ENCODE measurements at places on chromosomes 3 and 15.

GRCh38 chr3:46912986-46913385 is 35.5 kb downstream of the PTH1R start:
- DNase-seq: no peak

DNA sequence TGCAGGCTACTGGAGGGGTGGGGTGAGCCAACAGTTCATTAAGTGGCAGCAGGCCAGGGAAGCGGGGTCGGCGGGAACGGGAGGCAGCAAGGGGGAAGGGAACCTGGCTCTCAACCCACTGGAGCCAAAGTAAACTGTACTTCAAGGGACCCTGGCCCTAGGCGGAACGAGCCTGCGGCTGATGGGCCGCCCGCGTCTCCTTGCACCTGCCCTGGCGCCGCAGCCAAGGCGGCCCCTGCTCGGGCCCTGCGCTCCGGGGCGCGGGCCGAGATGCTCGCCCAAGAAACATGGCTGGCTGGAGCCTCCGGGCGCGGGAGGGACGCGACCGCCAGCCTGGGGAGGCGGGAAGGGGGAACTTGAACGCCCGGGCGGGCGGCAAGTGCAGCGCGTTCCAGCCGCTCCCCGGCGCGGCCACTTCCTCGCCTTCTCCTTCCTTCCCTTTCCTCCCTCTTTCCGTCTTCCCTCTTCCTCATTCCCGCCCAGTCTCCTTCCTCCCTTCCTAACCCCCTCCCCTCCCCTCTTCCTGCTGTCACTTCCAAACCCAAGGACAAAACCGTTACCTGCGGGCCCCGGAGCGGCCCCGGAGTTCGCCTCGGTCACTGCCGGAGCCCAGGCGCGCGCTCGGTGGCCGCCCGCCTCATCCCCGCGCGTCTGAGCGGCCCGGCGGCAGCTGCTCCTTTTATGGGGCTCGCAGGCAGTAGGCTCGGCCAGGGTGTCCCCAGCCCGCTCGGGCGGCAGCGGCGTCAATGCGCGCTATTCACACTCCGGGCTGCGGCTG is 489.7 kb downstream of the MAGI1 start:
- DNase-seq: peak; percentile 19

DNA sequence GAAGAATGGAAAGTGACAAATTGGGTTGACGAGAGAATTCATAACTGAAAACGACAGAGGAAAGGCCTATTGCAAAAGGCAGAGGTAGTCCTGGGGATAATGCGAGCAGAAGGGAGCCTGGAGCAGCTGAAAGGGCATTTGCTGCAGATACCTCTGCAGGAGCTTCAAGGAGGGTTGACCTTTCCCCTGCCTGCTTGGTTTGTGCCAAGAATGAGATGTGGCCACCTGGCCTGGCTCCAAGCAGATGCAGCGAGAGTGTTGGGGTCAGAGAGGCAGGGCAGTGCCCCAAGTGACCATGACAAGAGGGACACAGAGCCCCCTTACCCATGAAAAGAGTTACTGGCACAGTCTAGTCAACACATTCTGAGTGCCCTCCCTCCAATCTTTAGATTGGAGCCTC is 43.5 kb downstream of the SLC41A3 start:
- no peak for DNase-seq

GRCh38 chr3:193620650-193621049 is 27.6 kb downstream of the OPA1 start:
- DNase-seq: no peak

- peak; percentile 30 for DNase-seq
Measured at GRCh38 chr15:71679793-71680353, 130.5 kb upstream of the NR2E3 start.

DNA sequence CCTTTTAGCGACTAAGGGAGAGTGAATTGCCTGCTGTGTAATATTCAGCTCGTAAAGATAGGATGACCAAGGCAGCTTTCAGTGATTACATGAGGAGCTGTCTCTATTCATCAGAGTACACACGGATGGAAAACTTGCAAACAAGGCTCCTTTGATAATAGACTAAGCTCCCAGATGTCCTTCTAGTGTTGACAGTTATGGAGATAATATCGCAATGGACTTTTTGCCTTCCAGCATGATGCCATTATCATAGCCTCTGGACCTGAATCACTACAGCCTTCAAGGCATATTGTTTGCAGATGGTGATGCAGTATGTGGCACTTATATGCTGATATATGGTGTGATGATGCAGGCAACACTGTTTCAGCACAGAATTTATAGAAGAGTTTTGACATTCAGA is 93.9 kb downstream of the ECT2 start:
- DNase-seq: no peak

DNA sequence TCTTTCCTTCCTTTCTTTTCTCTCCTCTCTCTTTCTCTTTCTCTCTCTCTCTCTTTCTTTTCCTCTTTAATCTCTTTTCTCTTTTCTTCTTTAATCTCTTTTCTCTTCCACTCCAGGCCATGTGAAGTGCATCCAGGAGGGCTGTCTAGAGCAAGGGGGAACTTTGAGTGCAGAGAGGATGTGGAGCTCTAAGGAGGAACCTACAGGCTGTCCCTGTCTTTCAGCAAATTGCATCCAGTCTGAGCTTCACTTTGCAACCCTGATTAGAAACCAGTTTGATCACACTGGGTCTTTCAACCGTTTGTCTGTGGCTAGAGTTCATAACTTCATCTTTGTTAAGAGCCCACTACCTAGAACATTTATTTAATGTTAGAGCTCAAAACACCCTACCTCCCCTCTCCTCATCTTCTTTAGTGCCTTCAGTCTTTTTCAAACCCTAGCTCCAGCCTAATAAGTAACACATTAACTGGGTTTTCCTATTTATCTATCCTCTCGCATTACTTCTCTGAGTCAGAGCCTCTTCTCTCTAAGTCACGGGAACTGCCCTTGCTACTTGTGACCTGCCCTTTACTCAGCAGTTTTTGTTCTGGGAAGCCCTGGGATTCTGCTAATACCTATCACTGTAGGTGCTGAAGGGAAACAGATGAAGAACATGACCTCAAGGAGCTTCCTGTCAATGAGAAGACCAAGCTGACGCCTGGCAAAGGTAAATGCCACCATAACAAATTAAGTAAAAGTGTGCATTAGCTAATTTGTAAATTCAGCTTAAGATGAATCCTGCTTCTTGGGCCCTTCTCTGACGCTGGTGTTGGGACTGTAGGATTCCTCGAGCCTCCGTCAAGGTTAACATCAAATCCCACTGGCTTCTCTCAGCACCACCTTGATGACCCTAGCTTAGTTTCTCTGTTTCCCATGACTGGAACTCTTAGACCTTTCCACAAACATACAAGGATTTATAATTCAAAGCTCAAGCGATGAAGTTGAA is at the start of gene GCNT3:
TSS of gene GCNT3 (plus strand) at position 508 of the 985 bp plus-strand sequence. CDS start 6,456 bp downstream, outside the sequence.
- no peak for DNase-seq

GRCh38 chr3:14549256-14549919 is 9.2 kb upstream of the GRIP2 start:
- DNase-seq: no peak

GRCh38 chr3:162677475-162677874 is 1180.9 kb downstream of the OTOL1 start:
- no peak for DNase-seq

- no peak for DNase-seq
Measured at GRCh38 chr3:38662544-38662943, 13.1 kb upstream of the SCN5A start.

GRCh38 chr15:37652646-37653417 is 281.6 kb upstream of the TMCO5A start:
- DNase-seq: no peak

GRCh38 chr15:90892023-90892422 is 7.7 kb downstream of the FES start:
- DNase-seq: no peak

- no peak for DNase-seq
Measured at GRCh38 chr15:75704618-75705017, 8.0 kb downstream of the CSPG4 start.

GRCh38 chr3:115239717-115240116 is 92.6 kb upstream of the ZBTB20 start:
- DNase-seq: peak; percentile 51

GRCh38 chr3:55576621-55577388 is 89.7 kb upstream of the WNT5A start:
- DNase-seq: no peak

DNA sequence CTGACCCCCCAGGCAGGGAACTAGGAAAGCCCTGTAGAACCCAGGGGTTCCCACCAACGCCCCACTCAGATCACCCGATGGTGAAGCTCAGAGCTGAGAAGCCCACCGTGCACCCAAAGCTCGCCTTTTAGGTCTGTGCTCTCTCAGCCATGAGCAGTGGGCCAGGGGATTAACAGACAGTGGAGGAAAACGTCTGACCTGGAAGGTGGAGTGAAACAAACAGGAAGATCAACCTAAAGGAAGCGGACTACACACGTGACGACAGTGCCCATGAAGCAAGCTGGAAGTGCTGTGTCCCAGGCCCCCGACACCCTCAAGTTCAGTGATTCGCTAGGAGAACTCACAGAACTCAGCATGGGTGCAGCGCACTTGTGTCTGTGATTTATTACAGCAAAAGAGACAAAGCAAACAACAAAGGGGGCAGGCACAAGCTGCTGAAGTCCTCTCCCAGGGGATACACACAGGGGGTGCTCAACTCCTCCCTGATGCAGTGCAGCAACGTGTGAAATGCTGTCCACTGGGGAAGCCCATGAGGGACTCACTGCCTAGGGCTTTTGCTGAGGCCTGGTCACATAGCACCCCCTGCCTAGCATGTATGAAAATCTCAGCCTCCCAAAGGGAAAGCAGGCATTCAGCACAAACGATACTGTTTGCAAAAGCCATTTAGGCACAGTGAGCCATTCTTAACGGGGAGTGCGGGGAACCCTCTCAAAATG is 43.5 kb downstream of the CFAP92 start:
- DNase-seq: peak; percentile 48

- DNase-seq: no peak
Measured at GRCh38 chr3:89216016-89216739, 108.8 kb downstream of the EPHA3 start.

- no peak for DNase-seq
Measured at GRCh38 chr3:14201940-14202684, 23.5 kb downstream of the LSM3 start.

DNA sequence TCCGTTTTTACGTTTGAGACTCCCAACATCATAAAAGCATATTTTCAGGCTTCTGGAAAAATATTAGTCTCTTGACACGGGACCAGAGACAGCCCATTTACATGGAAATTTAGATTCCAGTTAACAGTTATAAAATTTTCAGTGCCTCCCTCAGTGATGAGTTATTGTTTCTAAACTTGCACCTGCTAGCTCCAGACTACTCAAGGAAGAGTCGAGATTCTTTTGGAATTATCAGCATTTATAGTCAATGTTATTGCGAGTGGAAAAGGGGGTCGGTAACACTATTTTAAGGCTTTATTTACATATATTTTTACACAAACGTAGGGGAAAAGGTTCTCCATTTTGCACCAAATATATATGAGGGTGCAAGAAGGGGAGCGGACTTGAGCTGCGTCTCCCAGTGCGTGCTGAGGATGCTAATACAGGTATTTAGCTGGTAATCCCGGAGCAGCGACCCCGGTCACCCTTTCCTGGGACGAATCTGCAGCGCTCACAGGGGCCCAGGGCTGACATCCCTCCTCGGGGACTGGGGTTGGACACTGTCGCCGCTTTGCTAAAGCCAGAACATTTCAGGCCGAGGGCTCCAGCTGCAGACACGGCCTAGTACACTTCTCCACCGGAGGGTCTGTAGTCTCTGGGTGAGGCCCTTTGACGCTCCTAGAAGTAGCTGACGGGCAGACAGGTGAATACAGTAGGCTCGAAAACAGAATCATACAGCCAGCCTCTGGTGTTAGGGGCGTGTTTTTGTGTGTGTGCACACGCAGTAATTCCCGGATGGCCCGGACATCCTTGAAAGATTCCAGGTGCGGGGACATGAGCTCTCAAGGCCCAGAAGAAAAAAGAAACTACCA is 729 bp upstream of the ZBTB11 start:
- peak; percentile 36 for DNase-seq

- no peak for DNase-seq
Measured at GRCh38 chr15:100612539-100612938, 10.2 kb downstream of the ASB7 start.

DNA sequence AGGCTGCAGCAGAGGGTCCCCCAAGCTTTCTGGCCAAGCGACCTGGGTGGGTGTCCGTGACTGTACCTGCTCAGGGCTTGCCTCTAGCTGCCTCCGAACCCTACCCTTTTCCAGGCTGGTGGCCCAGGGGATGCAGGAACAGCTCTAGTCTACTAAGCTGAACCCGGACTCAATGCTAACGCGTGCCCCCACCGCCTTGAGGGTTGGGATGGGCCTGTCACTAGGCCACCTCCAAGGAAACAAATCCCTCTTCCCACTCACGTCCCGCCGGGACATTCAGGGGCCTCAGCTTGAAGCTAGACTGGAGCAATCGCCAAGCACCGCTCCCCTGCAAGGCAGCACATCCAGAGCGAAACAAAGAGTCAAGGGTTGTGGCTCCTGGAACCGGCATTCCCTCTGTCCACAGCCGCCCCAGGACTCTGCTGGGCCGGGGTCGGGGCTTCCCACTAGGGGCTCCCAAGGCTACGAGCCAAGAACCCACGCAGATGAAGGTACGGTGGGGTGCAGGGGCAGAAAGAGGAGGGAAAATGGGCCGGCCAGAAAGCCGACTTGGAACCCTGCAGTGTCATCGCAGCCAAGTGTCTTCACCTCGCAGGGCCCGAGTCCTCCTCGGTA is 2.9 kb downstream of the FBXL22 start:
- no peak for DNase-seq

DNA sequence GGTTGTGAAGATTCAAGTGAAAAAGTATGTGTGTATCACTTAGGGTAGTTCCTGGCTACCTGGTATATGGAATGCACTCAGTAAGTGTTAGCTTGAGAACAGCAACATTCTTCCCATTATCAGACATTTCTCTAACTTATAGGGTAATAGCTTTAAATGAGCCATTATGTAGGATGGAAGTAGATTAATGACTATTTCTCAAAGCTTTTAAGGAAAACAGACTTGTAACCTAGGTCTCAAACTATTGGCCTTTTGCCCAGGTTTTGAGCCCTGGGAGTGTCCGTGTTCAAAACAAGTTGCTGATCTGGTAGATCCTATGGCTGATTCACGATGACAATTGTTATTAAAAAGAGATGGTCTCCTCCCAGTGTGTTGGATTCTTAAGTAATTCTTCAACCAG is 129.1 kb upstream of the UMPS start:
- DNase-seq: no peak

DNA sequence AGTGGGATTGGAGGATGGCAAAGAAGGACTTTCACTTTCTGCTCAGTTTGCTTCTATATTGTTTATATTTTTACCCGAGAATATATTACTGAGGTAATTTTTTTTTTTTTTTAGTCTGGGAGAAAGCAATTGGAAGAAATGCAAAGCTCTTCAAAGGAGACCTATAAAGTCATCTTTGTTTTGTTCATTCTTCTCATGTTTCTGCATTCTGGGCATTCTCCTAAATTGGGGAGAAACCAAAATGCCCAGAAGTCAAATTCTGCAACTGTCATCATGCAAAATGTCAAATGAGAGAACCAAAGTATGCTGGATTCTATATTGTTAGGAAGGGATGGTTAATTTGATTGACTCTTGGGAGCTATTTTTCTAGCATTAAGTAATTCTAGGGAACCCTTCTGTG is 168.3 kb upstream of the TSC22D2 start:
- no peak for DNase-seq

Measured in SJCRH30 (cell line).